ENCODE measurements at places on chromosomes 7 and 10.
A peak's percentile ranks its signal among the peaks of the same experiment; 100 is the strongest.

DNA sequence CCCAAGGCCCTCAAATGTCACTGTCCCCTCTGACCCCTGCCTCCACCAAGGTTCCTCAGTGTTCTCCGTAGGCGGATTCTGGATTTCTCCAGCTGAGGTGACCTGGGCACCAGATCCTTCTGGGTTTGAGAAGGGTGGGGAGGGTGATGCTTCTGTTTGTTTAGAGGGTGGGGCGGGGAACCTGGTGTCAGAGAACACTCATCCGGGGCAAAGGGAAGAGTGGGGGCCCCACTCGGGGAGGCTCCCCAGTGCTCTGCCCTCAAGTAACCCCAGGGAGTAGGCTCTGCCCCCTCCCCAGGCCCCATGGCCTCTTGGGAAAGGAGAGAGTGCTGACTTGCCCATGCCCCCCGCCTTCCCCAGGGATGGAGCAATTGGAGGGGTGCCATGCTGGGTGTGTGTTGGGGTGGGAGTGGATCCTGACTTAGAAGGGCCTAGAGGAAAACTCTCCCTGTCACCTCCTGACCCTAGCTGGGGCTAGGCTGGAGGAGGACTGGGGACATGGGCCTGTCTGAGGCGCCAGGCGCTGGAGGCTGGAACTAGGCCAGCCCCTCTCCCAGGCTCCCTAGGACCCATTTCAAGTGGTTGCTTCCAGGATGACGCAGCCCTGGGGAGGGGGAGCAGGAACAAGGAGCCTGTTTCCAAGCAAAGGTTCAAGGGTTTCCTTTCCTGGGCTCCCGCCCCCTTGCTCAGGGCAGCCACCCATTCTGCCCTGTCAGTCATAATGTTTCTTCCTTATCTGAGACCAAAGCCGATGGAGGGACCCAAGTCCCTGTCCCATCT is 27.9 kb downstream of the KAZALD1 start:
- no peak for DNase-seq

- DNase-seq: peak; percentile 52
Observed at GRCh38 chr10:61836888-61837754, 64.4 kb upstream of the ARID5B start.

DNA sequence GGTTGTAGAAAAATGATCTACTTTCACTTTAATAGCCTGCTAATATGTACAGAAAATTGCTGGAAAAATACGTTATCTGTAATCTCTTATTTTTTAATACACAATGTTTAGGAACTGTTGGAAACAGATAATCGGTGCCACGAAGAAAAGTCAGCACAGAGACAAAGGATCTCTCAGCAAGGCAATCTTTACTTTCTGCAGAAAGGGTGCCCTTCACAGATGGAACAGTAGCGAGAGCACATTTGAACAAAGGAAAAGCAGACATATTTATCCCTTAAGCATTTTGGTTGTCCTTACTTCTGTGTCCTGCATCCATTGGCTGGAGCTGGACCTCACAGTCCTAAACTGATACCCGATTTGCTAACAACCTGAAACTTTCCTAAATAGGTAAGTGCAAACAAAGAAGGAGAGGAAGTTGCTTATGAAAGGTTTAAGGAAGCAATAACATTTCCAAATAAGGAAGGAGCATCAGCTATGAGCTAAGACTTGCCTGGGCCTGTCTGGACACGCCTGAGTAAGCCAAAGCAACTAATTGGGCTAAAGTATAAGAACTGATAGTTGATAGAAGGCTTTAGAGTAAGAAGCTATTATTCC is 640.0 kb downstream of the SH2D4B start:
- DNase-seq: no peak

- DNase-seq: no peak
Observed at GRCh38 chr10:119166118-119166500, 595 bp upstream of the SFXN4 start.

GRCh38 chr10:49107111-49107886 is 8.0 kb downstream of the VSTM4 start:
- DNase-seq: no peak

- no peak for DNase-seq
Observed at GRCh38 chr7:116561697-116562483, 37.1 kb downstream of the CAV1 start.

GRCh38 chr10:123141791-123142700 is 5.9 kb upstream of the HMX2 start:
- no peak for DNase-seq

GRCh38 chr10:87538092-87539015 is 33.7 kb downstream of the MINPP1 start:
- no peak for DNase-seq

DNA sequence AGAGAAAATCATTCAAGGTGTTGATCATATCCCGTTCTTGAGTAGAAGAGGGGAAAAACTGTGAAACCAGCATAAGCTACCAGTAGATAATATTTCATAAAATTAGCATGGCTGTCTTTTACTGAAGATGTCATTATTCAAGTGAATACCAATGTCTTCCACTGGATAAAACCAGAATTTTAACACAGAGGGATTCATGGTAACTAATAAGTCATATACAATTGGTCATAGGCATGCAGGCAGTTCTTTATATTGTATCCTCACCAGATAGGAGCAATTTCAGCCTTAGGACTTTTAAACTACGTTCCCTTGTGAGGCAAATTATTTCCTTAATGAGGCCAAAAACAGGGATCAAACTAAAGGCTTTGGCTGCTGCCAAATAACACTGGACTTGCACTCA is 202.3 kb upstream of the PITRM1 start:
- DNase-seq: no peak

- no peak for DNase-seq
Observed at GRCh38 chr7:151436446-151437158, 3.3 kb downstream of the CRYGN start.

GRCh38 chr7:28179120-28180030 is 1.2 kb downstream of the JAZF1 start:
- no peak for DNase-seq

DNA sequence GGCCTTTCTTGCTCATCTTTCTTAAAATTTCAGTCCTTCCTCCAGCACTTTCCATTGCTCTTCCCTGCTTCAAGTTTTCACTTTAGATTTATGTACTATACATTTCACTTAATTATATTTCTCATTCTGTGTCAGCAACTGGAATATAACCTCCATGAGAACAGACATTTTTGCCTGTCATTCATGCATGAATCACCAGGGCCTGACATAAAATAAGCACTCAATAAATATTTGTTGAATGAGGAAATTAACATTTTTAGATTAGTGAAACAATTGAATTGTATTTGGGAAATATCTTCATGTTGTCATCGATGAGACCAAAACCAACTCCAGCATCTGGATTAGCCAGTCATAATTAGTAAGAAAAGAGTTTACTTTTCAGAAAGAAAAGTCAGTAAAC is 6.1 kb downstream of the SAMD9L start:
- no peak for DNase-seq

DNA sequence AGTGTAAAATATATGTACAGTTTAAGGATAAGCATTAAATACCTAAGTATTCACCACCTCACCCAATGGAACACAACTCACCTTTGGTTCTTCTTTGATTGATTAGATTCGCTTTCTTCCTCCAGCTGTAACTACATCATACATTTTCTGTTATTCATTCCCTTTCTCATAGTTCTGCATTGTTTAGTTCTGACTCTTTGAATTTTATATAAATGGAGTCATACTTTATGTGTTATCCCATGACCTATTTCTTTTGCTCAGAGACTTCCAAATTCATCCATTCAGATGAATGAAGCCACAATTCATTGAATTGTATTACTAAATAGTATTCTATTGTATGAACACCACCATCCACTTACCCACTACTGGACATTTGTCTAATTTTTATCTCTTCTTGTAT is 12.3 kb downstream of the THNSL1 start:
- DNase-seq: no peak

DNA sequence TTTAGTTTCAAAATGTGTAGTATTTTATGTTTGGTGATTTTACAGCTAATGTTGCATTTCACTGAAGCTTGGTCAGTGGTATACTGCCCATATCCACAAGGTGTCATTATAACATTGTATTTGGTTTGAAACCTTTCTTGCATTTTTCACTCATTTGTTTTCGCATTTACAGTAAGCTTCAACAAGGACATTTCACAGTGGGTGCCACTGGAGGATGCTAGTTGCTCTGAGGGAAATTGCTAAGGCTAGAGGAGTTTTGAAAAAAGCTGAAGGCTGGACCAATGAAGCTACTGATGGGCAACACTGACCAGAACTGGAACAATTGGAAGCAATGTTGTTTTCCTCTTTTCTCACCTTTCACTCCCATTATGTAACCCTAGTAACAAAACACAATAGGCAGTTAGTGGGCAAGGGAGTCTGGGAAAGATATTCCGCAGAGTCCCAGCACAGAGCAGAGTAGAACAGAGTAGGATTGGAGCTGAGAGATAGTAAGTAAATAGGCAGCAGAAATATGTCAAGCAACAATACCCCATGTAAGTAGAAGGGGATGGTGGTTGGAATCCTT is 23.6 kb upstream of the SRI start:
- no peak for DNase-seq

GRCh38 chr7:876972-877311 is 588 bp downstream of the GET4 start:
- DNase-seq: no peak

DNA sequence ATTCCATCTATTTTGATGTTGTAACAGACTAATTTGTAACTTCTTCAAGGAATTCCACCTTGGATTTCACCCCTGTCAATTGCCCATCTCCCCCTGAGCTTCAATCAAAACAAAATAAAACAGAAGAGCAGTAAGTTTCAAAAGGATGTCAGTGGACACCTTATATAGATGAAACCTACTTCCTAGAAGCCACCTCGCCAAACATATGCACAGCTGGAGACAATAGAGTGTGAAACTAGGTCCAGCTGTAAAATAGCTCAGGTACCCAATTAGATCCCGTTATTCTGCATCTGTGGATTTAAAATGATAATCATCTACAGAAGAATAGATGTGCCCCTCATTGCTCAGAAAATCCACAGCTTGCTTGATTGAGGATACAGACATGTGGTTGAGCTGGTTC is 598.6 kb downstream of the SH2D4B start:
- no peak for DNase-seq

DNA sequence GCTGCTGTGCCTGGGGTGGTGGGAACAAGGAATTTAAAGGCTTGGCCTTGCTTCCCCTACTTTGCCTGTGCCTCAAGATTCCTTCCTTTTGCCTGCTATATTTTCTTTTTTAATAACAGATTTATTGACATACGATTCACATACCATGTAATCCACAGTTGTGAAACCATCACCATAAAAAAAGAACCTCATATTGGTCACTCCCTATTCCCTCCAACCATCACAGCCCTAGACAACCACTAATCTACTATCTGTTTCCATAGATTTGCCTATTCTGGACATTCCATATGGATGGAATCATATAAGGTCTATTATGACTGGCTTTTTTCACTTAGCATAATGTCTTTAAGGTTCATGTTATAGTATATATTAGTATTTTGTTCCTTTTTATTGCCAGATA is 59.3 kb upstream of the TRIM8 start:
- DNase-seq: peak; percentile 25

GRCh38 chr7:98066934-98067507 is 39.6 kb upstream of the LMTK2 start:
- DNase-seq: no peak

DNA sequence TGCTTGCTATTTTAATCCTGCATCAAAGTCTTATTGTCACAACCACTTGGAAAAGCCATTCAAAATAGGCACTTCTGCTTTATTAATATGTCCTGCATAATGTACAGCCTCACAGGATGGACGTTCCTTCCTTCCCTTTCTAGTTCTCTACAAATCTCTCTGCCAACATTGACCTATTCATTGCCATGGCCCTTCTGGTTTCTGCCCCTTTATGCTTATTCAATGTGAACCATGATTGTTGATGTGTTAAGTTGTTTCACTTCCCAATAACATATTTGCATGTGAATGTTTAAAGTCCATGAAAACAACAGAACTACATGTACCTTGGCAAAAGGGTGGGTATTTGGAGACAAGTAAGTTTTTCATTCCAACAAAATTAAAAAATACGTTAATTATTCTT is 45.7 kb downstream of the COL28A1 start:
- DNase-seq: no peak

- no peak for DNase-seq
Observed at GRCh38 chr10:54691331-54691730, 109.7 kb downstream of the PCDH15 start.

DNA sequence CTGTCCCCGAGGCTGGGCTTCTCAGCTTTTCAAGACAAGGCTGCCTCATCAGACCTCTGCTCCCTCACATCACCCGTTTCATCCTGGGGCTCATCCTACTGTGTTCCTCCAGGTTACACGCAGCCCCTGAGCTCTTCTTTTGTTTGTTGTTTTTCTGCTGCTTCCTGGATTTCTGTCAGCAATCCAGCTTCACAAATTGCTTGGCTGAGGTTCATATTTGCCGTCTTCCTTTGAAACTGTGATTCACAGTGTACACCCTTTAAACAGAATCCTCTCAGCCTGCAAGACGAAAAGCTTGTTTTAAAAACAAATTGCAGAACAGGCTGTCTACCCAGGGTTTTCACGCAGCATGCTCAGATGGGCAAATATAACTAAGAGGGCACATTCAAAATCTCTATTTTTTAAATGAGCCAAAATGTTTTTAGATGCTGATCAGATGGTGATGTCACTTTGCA is 39.1 kb upstream of the PARD3 start:
- peak; percentile 20 for DNase-seq

- no peak for DNase-seq
Observed at GRCh38 chr7:128045766-128046165, 14.5 kb upstream of the LRRC4 start.
